ENCODE measurements at places on chromosomes 11 and 22.
A peak's percentile ranks its signal among the peaks of the same experiment; 100 is the strongest.

GRCh38 chr11:33620423-33621171, 80.0 kb downstream of the C11orf91 start:
- no peak for DNase-seq

GRCh38 chr22:32144496-32145274, 14.4 kb downstream of the C22orf42 start:
- DNase-seq, result no peak

DNA sequence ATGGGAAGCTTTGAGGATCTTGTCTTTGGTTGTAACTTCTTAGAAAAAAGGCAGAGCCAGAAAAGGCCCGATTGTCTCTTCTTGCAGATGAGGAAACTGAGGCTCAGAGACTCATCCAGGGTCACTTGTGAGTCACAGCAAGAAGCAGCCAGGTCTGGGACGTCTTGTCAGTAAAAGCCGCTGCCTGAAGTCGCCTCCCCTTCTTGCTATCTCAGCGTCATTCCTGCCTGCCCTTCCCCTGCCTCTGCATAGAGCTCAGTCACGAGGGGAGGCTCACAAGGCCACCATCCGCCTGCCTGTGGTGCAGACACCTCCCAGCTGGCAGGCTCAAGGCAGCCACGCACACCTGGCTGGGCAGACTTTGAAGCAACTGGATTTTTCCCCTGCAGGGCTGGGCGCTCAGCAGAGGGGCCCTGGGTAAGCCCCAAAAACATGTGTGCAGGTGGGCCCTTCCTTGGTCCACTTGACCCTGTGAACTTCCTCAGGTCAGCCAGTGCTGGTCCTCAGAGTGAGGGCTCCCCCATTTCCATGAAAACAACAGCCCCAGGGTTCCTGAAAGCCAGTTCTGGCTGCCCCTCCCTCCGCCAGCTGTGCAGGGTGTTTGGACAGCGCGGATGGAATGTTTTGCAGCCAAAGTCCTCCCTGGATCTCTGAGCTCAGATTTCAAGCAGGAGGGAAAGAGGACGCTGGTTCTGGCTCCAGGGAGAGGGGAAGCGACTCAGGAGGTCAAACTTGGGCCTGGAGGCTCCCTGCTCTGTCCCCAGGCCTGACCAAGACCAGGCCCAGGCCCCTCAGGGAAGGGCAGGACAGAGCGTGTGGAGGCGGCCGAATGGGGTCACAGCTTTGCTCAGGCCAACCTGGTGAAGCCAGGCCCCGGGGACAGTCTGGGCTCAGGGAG, 6.0 kb upstream of the RAB3IL1 start:
- DNase-seq, result peak; percentile 5

DNA sequence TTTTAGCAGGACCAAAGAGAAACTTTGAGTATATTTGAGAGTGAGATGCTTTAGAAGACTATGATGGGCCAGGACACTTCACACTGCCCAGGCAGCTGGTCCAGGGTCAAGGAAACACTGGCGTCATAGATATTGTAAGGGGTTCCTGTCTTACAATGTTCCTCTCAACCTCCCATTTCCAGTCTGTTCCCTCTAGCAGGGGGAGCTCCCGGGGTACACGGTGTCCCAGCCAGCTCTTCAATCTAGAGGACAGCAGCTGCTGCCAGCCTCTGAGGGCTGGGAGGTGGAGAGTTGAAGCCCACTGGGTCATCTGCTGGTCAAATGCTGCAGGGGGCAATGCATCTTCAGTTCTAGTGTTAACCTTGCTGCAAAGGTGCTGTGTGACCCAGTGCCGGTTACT, 40.7 kb upstream of the TIMP3 start:
- DNase-seq, result no peak

- no peak for DNase-seq
These were observed 694 bp upstream of the ELFN2 start for GRCh38 chr22:37427711-37428635.

DNA sequence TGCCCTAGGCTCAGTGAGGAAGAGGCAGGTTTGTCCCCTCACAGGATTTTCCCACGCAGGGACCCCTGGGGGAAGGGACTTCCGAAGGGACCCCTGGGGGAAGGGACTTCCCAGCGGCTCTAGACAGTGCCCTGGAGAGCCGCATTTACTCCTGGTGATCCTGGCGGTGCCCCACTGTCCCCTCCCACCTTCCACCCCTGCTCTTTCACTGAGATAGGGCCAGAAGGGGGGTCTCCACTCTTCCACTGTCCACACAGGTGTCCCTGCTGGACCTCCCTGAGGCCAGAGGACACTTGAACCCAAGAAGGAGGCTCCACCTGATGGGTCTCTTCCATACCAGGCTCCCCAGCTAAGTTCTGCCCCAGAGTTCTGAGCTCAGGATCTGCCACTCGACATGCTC, 1333.9 kb downstream of the BRD1 start:
- DNase-seq, result no peak

- DNase-seq, result no peak
These were observed 422.3 kb downstream of the SOX6 start for GRCh38 chr11:15933886-15934625.

- no peak for DNase-seq
These were observed 36.9 kb downstream of the CAT start for GRCh38 chr11:34475656-34476055.

DNA sequence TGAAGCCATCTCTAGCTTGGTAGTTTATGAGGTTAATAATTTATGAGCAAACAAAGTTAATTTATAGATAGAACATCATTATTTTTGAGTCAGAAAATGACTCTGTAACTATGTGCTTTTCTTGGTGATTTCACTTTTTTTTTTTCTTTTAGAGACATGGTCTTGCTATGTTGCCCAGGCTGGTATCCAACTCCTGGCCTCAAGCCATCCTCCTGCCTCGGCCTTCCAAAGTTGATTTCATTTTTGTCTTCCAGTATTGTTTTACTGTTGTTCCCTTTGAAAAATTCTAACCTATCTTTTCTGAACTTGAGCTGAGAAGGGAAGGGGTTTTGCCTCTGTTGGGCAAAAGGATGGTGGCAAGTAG, 706 bp upstream of the CXCR5 start:
- no peak for DNase-seq

- no peak for DNase-seq
These were observed 6.1 kb upstream of the TCN2 start for GRCh38 chr22:30600921-30601320.

DNA sequence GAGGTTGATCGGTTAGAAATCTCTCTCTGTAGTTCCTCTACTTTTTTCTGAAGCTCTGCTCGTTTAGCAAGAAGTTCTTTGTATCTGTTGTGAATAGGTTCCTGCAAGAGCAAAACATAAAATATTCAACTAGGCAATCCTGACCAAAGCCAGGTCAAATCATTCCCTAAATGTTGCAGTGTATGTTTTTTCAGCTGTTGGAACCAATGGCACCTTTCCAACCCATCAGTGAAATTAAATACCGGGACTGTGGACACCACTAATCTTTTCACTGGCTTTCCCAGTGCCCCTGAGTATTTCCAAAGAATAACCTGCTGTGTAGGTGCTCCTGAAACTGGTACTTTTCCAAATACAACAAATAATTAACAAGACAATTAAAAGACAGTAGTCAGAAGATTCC, 45.1 kb downstream of the CEP57 start:
- no peak for DNase-seq

- DNase-seq, result no peak
These were observed 745.9 kb upstream of the TENM4 start for GRCh38 chr11:80186692-80187091.

GRCh38 chr11:129455101-129455500, 79.5 kb downstream of the BARX2 start:
- DNase-seq, result no peak
